ENCODE measurements at places on chromosomes 4 and X.

DNA sequence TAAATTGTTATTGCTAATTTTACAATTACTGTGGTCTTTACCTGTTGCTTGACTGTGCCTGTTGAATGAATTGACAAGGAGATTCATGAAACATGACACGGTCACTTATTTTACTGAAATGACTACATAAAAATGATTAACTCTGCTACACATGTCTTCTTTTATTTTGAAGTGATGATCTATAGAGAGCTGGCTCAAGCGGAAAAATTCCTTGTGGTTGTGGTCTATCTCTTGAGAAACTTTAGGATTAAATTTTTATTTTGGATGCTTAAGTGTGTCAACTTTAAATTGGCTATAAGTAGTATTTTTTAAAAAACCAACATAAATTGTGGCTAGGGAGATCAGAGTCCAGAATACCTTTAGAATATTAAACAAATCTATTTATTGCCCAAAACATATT is 131.8 kb upstream of the PITX2 start:
- DNase-seq, result peak; percentile 8

DNA sequence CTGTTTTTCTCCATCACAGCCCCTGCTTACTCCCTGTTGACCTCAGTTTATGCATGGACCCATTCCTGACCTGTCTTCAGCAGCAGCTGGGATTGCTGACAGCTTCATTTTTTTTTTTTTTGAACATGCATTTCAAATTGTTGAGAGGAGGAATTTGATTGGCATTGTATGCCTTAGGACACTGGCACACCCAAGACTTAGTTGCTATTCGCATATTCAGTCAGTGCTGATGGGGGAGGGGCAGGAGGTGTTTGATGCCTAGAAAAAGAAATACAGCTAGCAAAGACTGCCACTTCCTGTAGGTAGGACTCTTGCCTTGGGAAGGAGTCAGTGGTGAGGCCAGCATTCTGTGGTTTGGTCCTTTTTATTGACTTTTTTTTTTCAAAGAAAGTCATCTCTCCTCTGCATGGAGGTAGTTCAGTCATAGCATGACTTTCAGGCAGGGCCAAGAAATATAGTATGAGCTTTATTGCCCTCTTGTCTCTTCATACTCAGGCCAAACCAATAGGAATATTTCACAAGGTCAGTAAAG is 33.6 kb upstream of the XK start:
- no peak for DNase-seq

GRCh38 chr4:175530655-175531054 is 281.4 kb downstream of the GPM6A start:
- no peak for DNase-seq

GRCh38 chr4:89800527-89801103 is 36.3 kb downstream of the SNCA start:
- no peak for DNase-seq

DNA sequence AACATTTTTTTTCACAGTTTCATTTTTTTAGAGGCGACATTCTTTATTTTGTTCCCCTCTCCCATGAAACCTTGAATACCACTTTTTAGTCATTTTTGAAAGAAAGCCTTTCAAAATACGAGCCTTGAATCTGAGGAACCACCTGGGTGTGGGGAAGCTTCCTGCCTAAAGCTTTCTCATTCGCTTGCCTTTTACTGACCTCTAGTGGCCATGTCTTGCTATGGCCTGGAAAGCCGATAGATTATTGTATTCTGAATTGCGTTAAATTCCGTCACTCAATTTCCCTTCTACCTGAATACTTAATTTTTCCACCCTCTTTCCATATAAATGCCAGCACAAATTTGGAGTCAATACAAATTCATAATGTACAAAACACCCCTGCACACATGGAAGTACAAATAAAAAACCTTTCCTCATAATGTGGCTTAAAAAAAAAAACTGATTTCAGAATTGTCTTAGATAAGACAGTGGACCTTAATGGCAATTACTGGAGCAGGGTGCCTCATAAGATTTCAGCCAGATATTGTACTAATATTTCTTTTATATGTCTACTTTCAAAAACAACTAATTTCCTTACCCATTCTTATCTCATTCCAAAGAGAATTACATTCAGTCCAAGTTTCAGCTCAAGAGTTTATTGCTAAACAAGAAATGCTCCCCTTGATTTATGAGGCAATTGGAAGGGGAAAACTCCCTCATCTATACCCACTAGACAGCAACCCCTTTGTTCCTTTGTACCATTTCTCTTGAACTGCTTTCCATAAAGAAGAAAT is 217.9 kb downstream of the CENPC start:
- DNase-seq, result peak; percentile 13

Data from AG09309 (cell line).